Activated naive CD4-positive, alpha-beta T cell treated with anti-CD3 and anti-CD28 coated beads, Interleukin-2, amount 50 U/mL, for 72 hours (primary cell): ENCODE measurements at places on chromosomes 3 and 15. TPM values are rescaled to one million over a fixed set of nuclear protein-coding genes. Genes with fewer than 3 reads are reported as not detected.

DNA sequence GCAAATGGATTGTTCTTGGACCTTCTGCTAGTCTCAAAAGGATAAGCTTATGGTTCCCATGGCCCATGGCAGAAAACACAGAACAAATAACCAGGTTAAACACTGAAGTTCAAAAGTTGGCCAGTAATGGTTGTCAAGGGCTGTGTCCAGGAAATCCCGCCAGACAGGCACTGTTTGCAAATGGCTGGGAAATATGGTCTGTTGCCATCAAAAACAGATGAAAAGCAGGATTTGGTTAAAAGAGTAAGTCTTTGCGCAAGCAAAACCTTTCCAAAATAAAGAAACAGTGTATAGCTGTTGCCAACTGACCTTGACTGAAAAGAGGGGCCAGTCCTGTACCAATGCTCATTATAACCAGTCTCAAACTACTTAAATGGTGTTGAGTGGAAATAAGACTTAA, 58.6 kb downstream of the WWTR1 start:
- no peak for DNase-seq

- no peak for DNase-seq
Observed at GRCh38 chr3:15979495-15979894, 181.7 kb upstream of the ANKRD28 start.

GRCh38 chr3:175593331-175593730, 734.2 kb downstream of the NAALADL2 start:
- DNase-seq = no peak

The CADPS gene
- not detected for total RNA-seq

The GOLGA8G gene
- not detected for total RNA-seq

DNA sequence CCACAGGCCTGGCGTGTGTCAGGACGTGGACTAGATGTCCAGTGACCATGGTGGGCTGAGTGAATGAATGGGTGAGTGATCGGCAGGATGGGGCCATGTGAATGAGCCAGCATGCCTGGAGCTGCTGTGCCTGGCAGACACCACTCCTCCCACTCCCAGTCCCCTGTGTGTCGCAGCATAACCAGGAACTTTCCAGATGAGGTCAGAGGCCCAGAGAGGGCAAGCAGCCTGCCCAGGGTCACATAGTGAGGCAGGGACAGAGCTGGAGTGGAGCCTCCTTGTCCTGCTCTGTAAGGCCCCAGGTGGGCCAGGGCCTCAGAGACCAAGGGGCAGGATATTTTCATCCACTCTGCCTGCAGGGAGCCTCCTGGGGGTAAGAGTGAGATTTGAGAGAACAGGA, 6.4 kb downstream of the IQSEC1 start:
- no peak for DNase-seq

The PCOLCE2 gene
- total RNA-seq = not detected

GRCh38 chr3:79517766-79518413, 249.9 kb downstream of the ROBO1 start:
- no peak for DNase-seq

The MAP6D1 gene
- not detected for total RNA-seq
